ENCODE measurements at places on chromosomes 16 and 17.
A peak's percentile ranks its signal among the peaks of the same experiment; 100 is the strongest.

DNA sequence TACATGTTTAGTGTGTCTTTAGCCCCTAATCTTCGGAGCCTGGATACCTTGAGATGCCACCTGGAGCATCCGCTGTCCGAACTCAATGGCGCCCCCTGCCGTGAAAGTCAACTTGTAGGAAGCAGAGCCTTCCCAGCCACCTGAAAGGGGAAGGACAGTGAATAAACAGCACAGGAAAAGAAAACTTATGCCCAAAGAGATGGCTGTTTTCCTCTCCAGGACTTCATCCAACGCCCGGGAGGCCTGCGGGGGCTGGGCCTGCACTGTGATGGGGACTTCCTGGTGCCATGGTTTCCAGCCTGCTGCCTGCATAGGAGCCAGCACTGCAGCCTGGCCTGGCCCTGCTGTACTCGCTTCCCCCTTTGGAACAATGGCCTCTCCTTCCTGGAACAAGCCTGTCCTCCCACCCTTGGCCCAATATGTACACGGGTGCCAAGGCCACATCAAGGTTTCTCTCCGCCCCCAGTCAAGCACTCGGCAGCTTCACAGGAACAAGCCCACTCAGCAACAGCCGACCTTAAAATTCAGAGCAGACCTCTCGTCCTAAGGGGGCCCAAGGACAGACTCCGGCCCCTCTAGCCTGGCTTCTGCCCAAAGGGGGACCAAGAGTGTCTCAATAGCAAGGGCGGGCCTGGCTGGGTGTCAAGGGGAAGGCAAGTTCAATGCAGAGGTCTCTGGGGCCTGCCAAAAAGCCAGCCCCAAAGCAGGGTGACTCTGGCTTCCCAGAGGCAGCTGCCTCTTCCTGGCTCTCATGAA, 4.5 kb upstream of the UNC13D start:
- DNase-seq: peak; percentile 58

DNA sequence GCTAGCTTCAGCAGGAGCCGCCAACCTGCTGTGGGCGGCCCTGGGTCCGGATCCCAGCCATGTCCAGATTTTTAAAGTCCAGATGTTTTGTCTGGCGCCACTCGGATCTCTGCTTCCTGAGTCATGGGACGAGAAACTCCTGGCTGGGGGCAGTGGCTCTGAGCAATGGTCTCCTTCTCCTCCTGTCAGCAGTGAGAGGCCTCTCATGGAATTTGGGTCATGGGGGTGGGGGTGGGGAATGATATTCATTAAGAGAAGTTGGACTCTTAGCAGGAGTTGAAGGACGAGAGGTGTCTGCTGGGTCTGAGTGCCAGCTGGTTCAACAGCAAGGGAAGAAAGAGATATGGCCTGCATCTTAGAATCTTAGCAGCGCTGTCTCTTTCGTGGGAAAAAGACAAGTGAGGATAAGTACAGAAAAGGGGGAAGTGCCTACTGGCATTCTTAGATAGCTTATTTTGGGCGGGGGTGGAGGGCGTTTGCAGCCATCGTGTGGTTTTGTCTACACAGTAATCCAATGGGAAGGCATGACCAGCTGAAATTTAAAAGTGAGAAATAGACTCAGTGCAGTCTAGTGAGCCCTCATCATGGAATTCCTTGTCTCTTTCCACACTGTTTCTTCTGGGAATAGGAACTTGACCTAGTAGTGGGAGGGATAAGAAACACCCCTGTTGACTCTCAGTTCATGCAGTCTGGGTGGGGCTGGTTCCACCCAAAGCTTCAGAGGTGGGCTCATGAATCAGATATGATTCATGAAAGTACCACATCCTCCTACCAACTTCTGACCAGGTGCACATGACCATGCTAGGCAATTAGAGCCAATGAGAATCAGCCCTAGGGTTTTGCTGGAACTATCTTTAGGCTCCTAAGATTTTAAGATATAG, 80.5 kb downstream of the MYH13 start:
- no peak for DNase-seq

GRCh38 chr17:53176629-53177028, 646.1 kb upstream of the KIF2B start:
- no peak for DNase-seq

DNA sequence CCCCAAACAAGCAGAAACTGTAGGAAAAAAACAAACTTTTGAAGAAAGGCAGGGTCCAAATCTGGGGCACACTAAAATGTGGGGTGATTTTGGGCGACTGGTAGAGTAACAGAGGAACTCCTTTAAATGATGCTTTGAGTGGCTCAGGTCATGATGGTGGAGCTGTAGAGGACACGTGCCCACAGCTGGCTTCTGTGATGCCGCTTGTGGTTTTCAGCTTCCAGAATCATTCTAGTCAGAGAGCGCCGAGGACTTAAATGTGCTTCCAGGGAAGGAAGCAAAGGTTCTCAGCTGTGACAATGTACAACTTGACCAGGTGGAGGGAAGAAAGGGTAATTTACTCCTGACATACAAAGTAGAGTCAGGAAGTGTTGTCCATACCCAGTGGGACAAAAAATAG, 162.4 kb downstream of the LGALS9B start:
- DNase-seq: no peak

GRCh38 chr17:31724619-31725018, 134.4 kb downstream of the COPRS start:
- DNase-seq: no peak

GRCh38 chr17:29619251-29619650, 3.5 kb downstream of the CORO6 start:
- no peak for DNase-seq
